EL (cell line): ENCODE measurements at places on chromosomes 12 and 14.

DNA sequence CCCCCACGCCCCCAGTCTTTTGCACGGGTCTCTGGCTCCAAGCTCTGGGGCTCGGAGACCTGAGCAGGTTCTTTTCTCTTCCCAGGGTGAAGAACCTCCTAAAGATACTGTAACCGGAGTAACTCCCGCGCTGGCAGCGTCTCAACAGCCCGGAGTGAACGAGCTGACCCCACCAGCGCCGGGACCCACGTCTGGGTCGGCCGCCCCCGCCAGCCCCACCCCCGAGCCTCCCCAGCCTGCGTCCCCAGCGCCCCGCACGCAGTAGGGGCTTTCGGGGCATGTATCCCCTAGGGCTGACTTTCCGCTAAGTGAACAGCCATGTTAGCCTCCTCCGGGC lies 858 bp downstream of the SLC35F4 start:
- DNase-seq: no peak

- DNase-seq: no peak
Observed at GRCh38 chr14:91751719-91752118, 19.8 kb upstream of the CATSPERB start.

GRCh38 chr14:51472881-51473280 lies 178.8 kb upstream of the FRMD6 start:
- DNase-seq: peak; percentile 68

GRCh38 chr12:46535376-46535775 lies 162.8 kb upstream of the SLC38A2 start:
- DNase-seq: no peak

DNA sequence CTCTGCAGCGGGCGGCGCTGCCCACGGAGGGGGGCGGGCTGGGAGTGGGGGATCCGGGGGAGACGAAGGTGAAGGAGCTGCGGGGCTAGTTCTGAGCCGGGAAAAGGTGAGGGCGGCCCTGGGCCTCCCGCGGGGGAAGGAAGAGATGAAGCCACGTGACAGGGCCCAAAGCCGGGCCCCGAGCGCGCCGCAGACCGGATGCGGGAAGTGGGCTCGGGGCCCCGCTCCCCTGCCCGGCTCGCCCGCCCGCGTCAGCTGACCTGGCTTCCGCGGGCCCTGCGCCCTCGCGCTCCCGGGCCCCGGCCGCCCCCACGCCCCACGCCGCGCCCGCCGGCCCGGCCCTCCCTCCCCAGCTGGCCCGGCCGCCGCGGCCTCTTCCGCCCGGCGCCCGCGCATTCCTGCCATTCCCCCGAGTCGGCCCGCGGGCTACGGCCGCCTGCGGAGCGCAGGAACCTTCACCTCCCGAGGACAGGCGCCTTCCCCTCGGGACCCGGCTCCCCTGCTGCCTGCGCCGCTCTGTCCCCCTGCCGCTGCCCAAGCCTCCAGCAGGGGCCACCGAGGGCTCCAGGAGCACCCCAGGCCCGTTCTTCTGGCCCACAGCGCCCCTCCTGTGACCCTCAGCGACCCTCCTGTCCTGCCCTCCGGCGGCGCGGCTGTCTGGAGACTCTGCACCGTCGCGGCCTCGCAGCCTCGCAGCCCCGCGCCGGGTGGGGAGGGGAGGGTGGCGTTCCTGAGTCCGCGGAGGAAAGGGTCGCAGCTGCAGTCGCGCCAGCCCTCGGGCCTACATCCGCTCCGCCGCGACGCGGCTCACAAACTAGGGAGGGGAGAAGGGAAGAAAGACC lies 20.4 kb downstream of the NINJ2 start:
- peak; percentile 72 for DNase-seq

DNA sequence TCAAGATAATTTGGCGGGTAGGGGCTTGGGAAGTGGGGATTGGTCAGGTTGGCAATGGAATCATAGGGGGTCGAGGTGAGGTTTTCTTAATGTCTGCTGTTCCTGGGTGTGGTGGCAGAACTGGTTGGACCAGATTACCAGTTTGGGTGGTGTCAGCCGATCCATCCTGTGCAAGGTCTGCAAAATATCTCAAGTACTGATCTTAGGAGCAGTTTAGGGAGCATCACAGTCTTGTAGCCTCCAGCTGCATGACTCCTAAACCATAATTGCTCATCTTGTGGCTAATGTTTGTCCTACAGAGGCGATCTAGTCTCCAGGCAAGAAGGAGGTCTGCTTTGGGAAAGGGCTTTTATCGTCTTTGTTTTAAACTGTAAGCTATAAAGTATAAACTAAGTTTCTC lies 868.4 kb downstream of the DIO2 start:
- DNase-seq: peak; percentile 17

DNA sequence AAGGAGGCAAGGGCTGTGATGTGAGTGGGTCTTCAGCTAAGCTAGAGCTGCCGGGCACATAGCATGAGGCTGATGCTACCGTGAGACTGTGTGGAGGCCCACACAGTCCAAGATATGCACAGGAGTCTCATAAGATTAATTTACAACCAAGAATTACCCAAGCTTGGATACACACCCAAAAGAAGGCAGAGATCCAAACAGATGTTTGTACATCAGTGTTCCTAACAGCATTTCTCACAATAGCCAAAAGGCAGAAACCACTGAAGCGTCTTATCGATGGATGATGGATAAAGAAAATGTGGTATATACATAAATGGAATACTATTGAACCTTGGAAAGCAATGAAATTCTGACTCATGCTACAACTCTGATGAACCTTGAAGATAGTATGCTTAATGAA lies 40.8 kb upstream of the RIC8B start:
- no peak for DNase-seq

- DNase-seq: no peak
Observed at GRCh38 chr12:106594447-106594846, 11.6 kb downstream of the RFX4 start.

DNA sequence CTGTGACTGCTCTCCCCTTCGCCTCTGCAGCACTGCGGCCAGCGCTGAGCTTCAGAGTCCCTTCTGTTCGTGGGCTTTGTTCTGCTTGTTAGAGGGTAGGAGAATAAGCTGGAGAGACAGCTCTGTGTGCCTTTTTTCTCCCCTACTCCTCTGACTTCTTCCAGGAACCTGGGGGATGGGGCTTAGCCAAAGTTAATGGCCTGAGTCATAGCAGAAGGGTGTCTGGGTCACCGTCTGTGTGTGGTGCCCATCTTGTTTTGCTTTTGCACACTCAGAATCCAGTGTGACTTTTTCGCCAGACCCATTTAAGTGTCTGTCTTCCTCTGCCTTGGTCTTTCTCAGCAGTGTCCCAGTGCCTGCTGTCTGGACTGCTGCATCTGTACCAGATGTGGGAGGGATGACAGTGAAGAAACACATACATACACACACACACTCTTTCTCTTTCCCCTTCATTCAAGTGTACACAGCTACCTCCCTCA lies 3.0 kb downstream of the KIF5A start:
- peak; percentile 48 for DNase-seq

DNA sequence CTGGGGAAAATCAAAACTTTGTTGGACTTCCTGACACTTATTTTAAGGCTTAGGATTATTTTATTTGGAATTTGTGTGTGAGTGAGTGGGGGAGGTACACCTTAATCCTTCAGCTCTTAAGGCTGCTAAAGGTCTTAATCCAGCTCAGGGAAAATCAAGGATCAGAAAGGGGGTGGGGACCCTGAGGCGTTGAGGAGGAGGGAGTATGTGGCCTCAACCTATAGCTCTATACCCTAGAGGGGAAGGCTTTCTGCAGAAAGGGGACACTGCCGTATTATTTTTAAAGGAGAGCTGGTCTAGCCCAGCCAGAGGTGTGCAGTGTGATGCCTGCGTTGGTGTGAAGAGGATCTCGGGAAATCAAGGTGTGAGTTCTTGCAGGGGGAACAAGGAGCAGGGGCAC lies 20.0 kb downstream of the IRF2BPL start:
- DNase-seq: no peak

DNA sequence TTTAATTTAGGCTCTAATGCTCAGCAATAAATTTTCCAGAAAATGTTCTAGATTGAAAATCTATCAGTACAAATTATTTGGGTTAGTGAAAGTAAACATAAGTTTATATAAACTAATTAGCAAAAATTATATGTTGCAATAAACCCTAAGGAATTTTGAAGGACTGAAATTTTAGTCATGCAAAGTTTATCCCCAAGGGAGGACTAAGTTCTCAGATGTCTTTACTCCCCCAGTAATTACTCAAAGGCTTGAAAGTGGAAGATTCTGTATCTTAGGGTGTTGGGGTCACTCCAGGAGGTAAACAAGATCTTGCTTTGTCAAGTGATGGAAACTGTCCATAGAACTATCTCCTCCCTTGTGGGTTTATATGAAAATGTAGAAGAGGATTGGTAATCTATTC lies 183.7 kb downstream of the AKAP6 start:
- DNase-seq: no peak

DNA sequence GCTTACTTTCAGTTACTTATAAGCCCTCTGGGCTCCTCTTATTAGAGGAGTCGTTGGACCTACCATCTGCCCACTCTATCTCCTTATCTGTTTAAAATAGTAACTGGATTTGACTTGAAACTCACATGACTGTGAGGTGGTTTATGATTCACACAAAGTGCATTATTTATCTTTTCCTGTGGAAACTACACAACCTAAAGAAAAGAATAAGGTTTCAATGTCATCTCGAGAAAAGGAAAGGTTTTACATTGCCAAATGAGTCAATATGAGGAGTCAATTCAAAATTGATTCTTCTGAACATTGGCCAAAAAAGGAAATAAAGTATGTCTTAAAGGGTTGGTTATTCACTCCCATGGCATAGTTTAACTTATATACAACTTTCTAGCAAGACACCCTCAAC lies 225.0 kb upstream of the G2E3 start:
- no peak for DNase-seq

DNA sequence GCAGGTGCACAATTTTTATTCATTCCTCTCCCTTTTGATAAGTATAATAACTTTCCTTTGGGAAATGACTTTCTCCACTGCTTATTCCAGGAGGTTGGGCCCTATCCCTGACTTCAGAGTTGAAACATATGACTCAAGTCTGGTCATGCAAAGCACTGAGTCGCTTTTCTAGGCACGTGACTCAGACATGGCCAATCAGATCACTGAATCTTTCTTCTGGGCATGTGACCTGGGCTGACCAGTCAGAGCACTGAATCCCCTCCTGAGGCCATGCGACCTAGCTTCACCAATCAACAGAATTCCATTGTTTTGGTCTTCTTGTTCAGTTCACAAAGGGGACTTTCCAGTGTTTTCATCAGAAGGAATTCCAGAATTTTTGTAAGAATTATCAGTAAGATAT lies 377.1 kb upstream of the KITLG start:
- no peak for DNase-seq

DNA sequence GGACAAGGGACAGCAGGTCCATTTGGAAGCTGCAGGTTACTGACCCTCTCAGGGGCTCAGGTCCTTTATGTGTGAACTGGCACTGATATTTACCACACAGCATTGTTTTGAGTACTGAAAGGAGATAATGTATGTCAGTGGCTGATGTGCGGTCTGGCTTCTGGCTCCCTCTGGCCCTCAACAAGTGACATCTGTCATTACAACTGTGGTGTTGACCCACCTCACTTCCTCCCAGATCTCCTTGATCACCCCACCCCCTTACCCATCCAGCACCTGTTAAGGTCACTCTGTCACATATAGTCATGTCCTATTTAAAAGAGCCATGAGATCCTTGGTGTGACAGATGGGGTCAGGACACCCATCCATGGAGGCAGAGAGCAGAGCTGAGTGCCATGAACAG lies 22.7 kb upstream of the PRIMA1 start:
- no peak for DNase-seq

- no peak for DNase-seq
Observed at GRCh38 chr14:101992708-101993107, 28.3 kb downstream of the DYNC1H1 start.

DNA sequence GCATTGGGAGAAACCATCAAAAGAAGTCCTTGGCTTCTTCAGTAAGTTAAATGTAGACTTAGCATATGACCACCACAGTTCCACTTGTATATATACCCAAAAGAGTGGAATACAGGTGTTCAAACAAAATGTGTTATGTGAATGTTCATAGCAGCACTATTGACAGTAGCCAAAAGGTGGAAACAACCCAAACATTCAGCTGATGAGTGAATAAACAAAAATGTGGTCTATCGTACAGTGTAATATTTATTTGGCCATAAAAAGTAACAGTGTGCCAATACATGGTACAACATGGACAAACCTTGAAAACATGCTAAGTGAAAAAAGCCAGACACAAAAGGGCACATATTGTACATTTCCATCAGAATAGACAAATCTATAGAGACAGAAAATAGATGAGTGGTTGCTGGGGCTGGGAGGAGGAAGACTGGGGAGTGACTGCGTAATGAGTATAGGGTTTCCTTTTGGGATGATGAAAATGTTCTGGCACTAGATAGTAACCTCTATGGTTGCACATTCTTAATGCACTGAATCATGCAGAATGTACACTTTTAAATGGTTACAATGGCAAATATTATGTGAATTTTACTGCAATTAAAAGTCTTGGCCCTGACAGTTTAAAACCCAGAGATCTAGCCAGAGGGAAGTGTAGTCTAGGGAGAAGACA lies 5.5 kb downstream of the ERP29 start:
- DNase-seq: peak; percentile 85

DNA sequence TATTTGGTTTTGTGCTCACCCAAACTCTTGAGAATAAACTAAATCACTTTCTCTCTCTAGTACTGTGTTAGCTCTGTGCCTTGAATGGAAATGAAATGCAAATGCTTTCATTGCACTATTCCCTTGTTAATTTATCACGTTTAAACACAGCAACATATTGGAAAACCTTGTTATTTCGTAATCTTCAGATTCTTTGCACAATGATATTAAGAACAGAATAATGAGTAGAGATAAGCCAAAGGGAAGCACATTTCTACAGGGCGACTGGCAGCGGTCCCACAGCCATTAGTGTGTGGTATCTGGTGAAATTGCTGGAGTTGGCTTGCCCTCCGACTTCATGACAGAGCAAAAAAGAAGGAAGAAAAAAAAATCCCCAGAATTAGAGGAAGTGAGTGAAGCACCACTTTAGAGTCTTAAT lies 166.1 kb upstream of the E2F7 start:
- peak; percentile 47 for DNase-seq

- DNase-seq: peak; percentile 39
Observed at GRCh38 chr12:76274420-76275083, 73.7 kb downstream of the BBS10 start.

DNA sequence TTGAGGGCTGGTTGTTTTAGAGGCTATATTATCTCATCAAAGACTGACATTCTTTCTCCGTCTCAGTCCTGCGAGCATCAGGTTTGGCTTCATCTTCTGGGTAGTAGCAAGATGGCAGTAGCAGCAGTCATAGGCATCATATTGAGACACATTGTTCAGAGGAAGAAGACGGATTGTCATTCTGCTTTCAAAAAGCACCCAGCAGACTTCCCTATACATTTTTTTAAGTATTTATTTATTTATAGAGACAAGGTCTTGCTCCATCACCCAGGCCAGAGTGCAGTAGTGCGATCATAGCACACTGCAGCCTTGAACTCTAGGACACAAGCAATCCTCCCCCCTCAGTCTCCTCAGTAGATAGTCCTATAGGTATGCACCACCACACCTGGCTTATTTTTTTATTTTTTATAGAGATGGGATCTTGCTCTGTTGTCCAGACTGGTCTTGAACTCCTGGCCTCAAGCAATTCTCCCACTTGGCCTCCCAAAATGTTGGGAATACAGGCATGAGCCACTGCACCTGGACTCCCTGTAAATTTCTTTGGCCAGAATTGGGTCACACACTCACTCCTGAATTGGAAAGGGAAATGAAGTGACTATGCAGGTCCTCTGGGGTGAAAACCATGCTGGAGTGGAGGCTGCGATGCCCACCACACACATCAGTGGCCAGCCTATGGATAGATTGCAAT lies 125.4 kb downstream of the SLC38A6 start:
- no peak for DNase-seq
